GM18507 (cell line): ENCODE measurements at places on chromosomes 7 and 10.
A peak's percentile ranks its signal among the peaks of the same experiment; 100 is the strongest.

DNA sequence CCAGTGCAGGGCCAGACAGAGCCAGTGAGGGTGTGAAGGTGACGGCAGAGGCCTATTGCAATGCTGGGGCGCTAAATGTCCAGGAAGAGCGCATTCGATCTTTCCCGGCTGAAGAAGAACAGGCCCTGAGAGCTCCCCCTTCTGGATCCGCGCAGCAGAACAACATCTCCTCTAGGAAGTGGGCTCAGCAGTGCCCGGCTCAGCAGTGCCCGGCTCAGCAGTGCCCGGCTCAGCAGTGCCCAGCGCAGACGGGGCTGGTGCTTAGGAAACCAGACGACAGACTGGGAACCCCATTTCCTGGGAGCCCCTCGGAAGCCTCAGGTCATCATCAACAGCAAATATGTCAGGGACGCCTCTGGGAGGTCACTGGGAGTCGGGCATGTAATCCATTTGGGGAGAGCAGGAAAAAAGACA is 4.7 kb upstream of the NOS3 start:
- no peak for DNase-seq

DNA sequence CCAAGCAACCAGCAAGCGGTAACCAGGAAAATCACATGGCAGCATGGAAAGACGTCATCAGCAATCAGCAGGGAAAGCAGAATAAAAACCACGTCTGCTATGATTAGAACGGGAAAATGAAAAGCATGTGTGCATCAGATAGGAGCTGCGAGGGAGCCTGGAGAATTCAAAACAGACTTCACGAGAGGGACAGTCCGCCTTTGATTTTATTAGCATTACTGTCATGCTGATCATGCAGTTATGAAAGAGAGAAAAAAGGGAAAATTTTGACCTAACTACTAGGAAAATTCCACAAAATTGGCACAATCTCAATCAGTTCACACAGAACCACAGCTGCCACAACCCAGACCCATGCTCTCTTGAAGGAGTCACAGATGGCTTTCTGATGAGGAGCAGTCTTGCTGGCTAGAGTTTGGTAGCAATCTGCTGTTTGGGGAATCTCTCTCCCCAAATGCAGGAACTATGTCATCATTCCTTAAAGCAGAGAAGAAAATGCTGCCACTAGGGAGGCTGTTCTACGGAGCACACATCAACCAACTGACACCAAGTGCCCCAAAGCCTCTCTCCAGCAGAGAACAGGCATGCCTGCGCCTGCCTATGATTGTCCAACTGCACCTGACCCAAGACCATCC is 295.9 kb downstream of the TNS3 start:
- no peak for DNase-seq

DNA sequence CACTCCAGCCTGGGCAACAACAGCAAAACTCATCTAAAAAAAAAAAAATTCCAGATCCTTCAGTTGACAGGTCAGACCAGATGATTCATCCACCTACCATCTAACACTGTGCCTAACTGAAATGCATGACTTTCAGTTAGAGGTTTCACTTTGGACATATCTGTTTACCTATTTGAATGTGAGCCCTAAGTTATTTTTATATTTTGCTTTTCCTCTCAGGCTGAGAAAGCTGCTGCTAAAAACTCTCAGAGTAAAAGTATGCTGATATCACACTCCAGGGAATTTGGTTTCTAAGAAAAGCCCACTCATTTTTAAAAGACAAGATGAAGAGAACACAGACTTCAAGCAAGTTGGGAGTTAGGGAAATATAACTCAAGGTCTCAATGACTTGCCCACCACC is 126.0 kb downstream of the SGMS1 start:
- peak; percentile 25 for DNase-seq

DNA sequence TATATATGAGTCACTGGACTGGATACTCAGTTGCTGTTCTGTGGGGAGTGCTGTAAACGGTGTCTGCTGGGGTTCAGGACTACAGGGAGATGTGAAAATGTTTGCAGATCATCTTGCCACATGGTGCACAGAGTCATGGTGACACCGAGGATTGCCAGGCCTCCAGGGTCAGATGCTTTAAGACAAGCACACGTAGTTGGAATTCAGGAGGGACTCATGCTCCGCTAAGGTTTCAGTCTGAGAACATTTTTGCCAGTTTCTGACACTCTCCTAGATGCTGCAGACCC is 211.3 kb downstream of the CXCL12 start:
- DNase-seq = no peak

DNA sequence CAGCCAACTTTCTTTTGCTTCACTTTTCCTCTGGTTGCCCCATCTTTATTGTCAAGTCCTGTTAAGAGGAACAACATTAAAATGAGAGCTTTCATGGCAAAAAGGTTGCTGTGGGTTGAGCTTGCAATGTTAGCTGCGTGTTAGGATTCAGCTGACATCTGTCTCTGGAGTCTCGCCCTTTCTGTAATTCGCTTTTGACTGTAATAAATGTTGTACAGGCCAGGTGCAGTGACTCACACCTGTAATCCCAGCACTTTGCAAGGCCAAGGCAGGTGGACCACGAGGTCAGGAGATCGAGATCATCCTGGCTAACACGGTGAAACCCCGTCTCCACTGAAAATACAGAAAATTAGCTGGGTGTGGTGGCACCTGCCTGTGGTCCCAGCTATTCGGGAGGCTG is 24.1 kb downstream of the MNX1 start:
- DNase-seq = no peak

- DNase-seq = no peak
Observed at GRCh38 chr7:131773413-131773812, 217.0 kb upstream of the PODXL start.

DNA sequence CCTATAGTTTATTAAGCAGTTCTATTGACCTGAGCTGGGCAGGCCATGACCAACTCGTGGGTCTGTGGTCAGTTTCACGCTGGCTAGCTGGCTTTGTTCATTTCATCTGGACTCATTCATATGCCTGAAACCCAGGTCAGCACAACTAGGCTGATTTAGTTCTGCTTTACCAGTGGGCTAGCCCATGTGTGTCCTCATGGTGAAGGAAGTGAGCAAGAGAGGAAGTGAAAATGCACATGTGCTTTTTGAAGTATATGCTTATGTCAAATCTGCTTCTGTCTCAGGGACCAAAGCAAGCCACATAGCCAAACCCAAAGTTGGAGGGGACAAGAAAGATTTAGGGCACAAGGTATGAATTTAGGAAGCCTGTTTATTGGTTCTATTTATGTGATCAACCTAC is 154.5 kb downstream of the RNF133 start:
- DNase-seq = no peak

GRCh38 chr7:121002757-121003200 is 14.3 kb downstream of the CPED1 start:
- DNase-seq = no peak

GRCh38 chr10:102645741-102646609 is 1.7 kb downstream of the TRIM8 start:
- DNase-seq = no peak

DNA sequence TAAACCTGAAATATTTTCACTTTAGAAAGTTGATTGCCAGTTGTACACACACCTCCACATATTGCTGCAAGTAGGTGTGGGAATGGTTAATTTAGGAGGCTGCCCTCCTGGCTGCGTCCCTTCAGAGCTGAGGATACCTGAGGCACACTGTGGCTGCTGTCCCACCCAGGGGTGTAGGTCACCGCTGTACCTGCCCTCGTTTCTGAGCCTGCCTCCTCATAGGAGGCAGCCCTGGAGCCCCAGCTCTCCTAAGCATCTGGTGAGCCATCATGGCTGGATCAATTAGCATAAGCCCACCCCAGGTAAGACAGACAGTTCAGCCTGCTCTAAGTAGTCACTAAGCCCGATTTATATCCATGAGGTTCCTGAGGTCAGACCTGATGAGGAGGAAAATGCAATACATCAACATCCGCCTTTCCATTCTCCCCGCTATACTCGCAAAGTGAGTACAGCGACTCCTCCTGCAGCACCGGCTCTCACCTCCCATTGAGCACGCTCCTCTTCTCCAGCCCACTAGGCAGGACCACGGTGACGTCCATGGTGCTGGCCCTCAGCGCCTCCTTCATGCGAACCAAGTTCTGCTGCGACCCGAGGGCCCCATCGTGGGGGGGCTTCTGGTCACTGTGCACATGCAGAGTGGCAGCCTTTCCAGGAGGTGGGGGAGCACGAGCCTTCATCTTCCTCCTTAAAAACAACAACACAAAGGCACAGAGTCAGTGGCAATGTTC is 97.2 kb downstream of the COBL start:
- no peak for DNase-seq

GRCh38 chr10:105658696-105659095 is 1017.6 kb downstream of the SORCS3 start:
- DNase-seq = no peak

DNA sequence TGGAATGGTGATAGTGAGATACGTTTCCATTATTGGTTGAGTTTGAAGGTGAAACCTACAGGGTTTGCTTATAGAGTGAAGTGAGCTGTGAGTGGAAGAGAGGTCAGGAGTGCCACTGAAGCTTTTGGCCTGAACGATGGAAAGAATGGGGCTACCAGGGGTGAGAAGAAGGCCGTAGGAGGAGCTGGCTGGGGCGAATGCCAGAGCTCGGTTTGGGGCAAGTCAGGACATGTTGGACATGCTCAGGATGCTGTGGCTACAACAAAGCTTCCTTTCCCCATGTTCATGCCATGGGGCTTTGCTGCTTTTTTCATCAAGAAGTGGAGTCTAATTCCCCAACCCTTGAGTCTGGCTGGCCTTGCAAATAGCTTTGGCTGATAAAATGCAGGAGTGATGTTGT is 253.7 kb downstream of the GLRX3 start:
- no peak for DNase-seq

- no peak for DNase-seq
Observed at GRCh38 chr7:43747328-43748105, 11.0 kb upstream of the BLVRA start.

DNA sequence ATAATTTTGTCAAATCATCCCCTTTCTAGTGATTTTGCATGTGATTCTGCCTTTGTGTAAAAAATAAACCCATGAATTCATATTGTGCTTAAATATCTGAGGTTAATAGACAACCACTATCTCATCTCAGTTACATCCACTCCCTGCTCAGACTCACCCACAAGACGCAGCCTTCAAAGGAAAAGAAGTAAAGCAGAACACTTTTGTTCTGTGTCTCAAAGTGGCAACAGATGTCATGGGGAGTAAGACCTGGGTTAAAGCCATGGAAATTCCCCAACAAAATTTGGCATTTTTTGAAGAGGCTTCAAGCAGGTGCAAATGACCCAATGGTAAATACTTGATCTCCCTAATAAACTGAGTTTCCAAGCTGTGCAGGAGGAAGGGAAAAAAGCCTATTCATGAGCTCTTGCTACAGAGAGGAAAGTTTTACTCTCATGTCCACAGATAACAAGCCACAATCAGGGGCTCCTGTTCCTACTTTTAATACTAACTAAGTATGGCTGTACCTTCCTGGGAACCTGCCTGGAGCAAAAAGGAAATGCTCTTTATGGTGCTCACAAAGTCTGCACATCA is 4.7 kb downstream of the CYP3A7 start:
- DNase-seq = no peak

- no peak for DNase-seq
Observed at GRCh38 chr7:78714356-78714755, 739.1 kb downstream of the MAGI2 start.

DNA sequence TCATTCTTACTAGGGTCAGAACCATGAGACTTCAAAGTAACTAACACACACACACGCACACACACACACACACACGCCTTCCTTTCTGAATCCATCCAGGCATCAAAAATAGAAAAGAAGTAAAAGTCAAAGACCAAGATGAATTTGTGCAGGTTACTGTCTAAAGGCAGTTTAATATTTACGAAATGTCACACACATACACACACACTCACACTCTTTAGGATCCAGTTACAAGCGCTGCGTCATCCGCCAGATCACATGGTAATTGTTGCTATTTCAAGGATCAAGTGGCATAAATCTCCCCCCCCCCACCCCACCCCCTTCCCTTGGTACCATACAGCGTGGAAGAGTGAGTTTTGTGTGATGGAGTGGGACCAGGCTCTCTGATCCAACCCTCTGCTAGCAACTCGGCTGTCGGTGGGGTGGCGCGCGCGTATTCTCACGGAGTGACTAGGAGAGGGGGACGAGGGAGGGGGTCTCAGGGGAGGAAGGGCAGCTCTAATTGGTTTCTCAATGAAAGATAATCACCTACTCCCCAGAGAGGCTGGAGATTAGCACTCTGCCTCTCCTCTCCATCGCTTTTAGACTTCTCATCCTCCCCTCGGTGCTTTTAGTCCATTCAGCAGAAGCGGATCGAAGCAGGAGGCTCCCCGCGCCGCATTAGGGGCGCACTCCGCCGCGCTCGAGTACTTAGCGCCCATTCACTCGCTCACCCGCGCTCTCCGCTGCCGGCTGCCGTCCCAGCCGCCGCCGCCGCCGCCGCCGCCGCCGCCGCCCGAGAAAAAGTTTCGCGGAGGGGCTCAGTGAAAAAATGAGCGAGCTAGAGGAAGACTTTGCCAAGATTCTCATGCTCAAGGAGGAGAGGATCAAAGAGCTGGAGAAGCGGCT is 83.5 kb upstream of the PRKG1 start:
- DNase-seq = no peak

- DNase-seq = no peak
Observed at GRCh38 chr7:34022626-34023025, 117.3 kb downstream of the BMPER start.
